ENCODE measurements at places on chromosomes 12 and 14. TPM values are rescaled to one million over a fixed set of nuclear protein-coding genes. Genes with fewer than 3 reads are reported as not detected.

Gene SRSF9
- total RNA-seq: 272 TPM

Gene ASCL1
- not detected for total RNA-seq

Gene KLHL33
- total RNA-seq: 0.05 TPM

Gene MFAP5
- not detected for total RNA-seq

Gene GLT8D2
- total RNA-seq: not detected

Gene SLC38A6
- total RNA-seq: 3.3 TPM

Gene BDKRB1
- total RNA-seq: not detected

Gene BDKRB2
- not detected for total RNA-seq

GRCh38 chr14:101331141-101331525, 230.2 kb upstream of the DIO3 start:
- DNase-seq: no peak

GRCh38 chr14:95327558-95328374, 8.1 kb upstream of the CLMN start:
- DNase-seq: no peak

DNA sequence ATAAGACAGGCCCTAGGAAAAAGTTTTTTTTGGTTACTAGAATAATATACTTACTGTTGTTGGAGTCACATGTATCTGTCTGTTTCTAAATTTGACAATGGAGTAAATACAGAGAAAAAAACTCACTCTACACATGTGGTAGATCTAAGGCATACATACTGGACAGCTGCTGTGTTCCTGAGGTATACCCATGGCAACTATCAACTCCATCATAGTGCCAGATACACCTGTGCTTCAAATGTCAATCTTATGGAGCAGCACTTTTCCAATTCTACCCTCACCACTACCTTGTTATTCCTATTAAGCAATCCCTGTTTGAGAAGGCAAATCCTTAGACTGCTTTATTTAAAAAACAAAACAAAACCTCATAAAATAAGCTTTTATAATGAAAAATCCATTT, 3.3 kb downstream of the ZCRB1 start:
- no peak for DNase-seq

DNA sequence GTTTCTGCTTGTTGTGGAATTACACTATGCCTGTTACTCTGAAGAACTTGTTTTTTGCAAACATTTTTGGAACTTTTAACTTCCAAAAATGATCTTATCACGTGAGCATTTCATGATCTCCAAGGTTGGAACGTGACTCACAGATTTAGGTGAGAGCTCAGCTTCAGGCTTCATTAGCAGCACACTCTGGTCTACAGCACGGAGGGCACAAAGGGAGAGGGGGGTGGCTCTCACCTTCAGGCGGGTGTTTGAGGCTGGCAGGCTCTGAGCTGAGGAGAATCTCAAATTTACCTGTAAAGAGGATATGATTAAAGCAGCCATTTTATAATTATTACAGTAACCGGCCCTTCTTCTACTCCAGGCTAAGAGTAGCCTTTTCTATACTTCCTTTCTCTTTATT, 45.3 kb upstream of the PZP start:
- DNase-seq: no peak

GRCh38 chr14:70810621-70811020, 1.3 kb upstream of the MAP3K9 start:
- no peak for DNase-seq

GRCh38 chr12:27272373-27273028, 28.4 kb downstream of the STK38L start:
- no peak for DNase-seq

DNA sequence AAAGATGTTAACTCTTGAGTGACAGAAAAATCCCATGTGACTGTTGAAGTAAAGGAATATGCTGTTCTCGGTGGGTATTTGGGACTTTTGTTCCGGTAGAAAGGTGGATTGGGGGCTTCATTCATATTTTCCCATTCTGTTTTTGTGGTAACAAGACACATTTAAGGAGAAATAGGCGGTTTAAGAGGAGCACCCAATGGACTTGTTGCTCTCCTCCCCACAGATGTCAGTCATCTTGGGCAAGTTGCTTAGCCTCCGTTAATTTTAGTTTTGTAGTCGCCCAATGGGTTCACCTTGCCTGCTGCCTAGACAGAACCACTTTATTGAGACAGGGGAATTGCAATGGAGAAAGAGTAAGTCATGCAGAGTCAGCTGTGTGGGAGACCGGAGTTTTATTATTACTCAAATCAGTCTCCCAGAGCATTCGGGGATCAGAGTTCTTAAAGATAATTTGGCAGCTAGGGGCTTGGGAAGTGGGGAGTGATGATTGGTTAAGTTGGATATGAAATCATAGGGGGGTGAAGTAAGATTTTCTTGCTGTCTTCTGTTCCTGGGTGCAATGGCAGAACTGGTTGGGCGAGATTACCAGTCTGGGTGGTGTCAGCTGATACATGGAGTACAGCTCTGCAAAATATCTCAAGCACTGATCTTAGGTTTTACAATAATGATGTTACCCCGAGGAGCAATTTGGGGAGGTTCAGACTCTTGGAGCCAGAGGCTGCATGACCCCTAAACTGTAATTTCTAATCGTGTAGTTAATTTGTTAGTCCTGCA, 50.3 kb downstream of the SLC38A1 start:
- DNase-seq: no peak

GRCh38 chr14:103427485-103428443, 42.5 kb downstream of the MARK3 start:
- DNase-seq: peak; percentile 7

DNA sequence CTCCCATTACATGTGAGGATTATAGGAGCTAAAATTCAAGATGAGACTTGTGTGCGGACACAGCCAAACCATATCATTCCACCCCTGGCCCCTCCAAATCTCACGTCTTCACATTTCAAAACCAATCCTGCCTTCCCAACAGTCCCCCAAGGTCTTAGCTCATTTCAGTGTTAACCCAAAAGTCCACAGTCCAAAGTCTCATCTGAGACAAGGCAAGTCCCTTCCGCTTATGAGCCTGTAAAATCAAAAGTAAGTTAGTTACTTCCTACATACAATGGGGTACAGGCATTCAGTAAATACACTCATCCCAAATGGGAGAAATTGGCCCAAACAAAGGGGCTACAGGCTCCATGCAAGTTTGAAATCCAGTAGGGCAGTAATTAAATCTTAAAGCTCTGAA, 76.1 kb downstream of the CRADD start:
- DNase-seq: no peak

DNA sequence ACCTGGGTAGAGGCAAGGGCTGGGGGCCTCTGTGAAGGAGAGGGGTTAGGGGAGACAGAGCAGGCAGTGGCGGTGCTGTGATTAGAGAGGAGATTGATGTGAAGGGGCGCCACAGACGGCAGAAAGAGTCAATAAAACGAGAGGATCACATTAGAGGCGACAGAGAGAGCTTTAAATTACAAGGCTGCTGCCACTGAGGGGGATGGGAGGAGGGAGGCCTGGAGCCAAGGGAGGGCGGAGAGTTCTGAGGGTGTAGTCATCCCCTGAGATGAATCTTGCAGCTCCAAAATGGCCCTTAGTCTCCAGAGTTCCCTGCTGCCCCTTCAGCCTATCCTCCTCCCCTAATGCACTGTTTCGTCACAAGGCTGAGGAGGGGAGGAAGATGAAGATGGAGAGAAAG, 12.8 kb downstream of the ZFHX2 start:
- DNase-seq: no peak

- DNase-seq: no peak
Observed at GRCh38 chr12:27999970-28000369, 27.4 kb upstream of the PTHLH start.

GRCh38 chr12:42584651-42585111, 4.9 kb downstream of the PRICKLE1 start:
- no peak for DNase-seq

- peak; percentile 36 for DNase-seq
Observed at GRCh38 chr12:68317047-68317667, 15.0 kb downstream of the MDM1 start.

DNA sequence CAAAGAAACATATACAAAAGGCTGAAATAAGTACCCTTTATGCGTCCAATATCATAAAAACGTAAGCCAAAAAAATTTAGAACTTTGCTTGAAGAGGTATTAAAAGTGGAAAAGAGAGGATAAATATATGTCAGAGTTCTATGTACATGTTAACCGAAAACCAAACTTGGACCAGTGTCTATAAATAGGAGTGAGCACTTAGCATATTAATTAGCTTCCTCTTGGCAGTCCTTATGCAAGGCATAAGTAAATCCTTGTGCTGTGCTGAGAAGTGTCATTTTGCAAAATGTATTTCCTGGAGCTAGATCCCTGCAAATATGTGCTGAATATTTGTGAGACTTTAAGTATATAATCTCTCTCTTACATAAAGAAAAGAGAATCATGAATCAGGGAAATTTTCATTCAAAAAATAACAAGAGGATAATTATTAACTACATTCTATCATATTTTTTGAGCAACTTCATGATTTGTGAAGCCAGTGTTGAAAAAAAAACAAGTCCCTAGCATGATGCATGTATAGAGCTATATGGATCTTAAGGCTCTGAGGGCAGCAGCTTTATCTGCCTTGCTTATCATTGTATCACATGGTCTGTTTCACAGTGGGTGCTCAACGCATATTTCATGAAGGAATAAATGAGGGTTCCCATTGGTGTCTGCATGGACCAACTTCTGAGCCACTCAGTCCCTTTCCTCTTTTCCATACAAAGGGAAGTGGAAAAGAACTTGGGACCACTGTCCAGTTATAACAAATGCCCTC, 326.1 kb downstream of the PDZRN4 start:
- no peak for DNase-seq

DNA sequence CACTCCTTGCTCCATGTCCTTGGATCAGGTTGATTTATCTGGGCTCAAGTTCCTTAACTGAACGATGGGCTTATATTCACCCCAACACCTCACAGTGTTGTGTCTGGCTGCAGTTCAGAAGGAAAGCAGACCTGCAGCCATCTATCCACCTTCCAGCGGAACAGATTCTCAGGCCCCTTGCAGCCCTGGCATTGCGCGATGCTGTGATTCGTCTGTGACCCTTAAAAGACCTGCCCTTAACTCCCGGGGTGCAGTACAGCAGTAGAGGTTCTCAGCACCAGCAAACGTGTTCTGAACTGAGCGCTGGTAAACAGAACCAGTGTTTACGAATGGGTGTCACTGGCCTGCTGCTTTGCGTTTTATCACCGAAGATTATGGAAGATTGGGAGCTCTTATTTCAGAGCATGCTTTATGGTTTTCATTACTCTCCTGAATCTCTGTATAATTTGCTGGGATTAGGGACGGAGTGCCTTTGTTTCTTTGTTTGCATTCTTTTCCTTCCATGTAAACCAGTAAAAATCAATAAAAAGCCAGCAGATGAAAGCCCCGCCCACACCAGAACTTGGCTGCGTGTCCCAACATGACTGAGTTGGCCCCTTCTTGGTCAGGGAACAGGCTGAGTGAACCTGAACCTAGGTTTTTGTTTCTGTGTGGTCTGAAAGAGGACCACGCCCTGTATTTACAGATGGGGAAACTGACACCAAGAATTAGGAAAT, 286.7 kb upstream of the CRY1 start:
- DNase-seq: no peak

- DNase-seq: no peak
Observed at GRCh38 chr12:95126076-95126475, 52.7 kb upstream of the NR2C1 start.

DNA sequence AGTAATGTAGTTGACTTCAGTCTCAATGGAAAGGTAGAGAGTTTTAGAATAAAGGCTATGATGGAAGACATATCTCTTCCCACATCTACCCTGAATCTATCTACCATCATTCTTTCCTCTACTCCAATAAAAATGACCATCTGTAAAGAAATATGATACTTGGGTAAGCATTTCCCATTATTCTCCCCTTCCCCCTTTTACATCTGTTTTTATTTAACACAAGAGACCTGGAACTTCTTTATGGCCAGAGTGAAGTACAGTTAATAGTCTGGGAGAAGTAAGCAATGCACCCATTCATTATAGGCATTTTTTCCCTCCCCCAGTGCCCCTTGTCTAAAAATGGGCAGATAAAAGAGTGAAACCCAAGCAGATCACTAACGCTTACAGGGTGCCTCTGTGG, 6.5 kb downstream of the TPH2 start:
- DNase-seq: no peak

DNA sequence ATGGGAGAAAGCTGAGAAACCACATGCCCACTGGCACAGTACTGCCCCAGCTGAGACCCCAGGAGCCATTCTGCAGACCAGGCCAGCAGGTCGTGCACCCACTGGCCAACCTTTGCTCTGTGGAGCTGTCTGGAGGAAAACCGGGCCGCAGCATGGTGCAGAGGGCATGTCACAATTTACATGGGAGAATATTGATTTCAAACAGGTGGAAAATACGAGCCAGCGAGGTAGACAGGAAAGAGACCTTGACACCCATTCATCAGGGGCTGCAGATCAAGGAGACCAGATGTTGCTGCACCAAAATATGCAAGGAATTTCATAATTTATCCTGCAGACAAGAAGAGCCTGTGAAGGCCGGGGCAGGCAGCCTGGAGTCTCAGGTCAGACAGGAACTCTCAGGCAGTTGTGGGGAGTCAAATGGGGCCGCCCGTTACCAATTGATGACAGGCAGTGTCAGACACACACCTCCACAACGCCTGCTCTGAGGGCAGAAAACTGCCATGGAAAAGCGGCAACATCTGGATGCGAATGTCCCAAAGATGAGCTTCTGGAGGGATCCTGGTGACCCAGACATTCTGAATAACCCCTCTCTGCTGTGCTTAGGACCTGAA, 74.6 kb upstream of the BCL11B start:
- no peak for DNase-seq

- no peak for DNase-seq
Observed at GRCh38 chr12:58988643-58989344, 68.5 kb upstream of the LRIG3 start.

All from activated T-cell treated with anti-CD3 and anti-CD28 coated beads, Interleukin-2, amount 50 U/mL, for 4 hours (primary cell).